Pancreas (tissue), 10 donors: ENCODE measurements at places on chromosomes 4 and X. TPM values are rescaled to one million over a fixed set of nuclear protein-coding genes. Genes with fewer than 3 reads are reported as not detected.

The FUNDC2 gene
- 75.7 TPM for polyA plus RNA-seq

The DMRTC1B gene
- polyA plus RNA-seq = 2.4 TPM

The NEUROG2 gene
- not detected for polyA plus RNA-seq

The TLR10 gene
- polyA plus RNA-seq = 0.12 TPM

The ODAM gene
- polyA plus RNA-seq = 0.19 TPM

The NUDT10 gene
- 0.30 TPM for polyA plus RNA-seq

The TEX13D gene
- not detected for polyA plus RNA-seq

DNA sequence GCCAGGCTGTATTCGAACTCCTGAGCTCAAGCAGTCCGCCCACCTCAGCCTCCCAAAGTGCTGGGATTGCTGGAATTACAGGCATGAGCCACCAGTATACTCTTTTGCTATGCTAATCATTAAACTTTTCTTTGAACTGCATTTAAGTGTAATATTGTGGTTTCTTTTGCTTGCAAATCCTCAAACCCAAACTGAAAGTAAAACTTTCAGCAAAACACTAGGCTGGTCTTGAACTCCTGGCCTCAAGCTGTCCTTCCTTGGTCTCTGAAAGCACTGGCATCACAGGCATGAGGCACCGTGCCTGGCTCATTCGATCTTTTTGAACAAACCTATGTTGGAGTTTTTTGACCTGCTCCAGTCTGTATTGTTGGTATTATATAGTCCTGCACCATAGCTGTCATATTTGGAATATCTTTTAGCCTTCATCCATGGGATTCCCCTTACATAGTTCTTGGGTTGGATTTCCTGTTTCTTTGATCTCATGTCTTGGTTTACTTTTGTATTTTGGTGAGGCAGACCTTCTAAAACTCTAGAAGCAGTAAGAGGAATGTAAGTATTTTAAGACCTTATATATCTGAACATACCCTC, 34.1 kb downstream of the MOB1B start:
- no peaks in the 10 kb centered on the region for H3K36me3 ChIP-seq
- H3K4me3 ChIP-seq = no peak overlapping the region
- no peaks in the 10 kb centered on the region for H3K4me1 ChIP-seq
- no peak for DNase-seq
- no peaks in the 10 kb centered on the region for H3K27me3 ChIP-seq

DNA sequence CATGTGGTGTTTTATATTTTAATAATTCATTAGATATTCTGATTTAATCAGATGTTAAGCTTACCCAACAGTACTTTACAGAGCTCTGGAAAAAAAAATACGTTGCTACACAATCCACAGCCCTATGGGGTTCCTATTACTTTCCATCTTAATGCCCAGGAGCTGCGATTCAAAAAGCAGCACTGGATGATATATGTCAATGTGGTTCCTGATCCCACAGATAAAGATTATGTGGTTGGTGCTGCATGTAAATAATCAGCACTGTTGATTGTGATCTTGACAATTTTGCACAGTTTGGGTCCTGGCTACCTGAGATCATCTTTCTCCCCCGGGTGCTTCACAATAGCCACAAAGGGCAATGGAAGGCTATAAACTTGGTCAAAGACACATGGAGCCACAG, 72.7 kb upstream of the DCLK2 start:
- no peak for DNase-seq
- H3K4me1 ChIP-seq = no peaks in the 10 kb centered on the region
- no peak overlapping the region for H3K27ac ChIP-seq
- no peaks in the 10 kb centered on the region for H3K36me3 ChIP-seq
- H3K4me3 ChIP-seq = no peak overlapping the region

DNA sequence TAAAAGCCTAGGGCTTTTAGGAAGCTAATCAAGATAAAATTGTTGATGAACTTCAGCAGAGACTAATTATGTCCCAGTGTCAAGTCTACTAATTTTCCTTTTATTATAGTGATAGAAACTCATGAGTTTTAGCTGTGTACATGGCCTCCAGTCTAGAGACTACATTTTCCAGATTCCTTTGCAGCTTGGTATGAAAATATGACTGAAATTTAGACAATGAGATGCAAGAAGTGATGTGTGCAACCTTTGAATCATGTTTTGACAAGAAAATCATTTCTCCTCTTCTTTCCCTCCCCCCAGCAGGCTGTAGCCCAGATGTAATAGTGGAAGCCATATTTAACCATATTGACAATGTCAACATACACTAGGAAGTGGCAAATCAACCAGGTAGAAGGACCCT, 30.3 kb upstream of the IL13RA2 start:
- H3K36me3 ChIP-seq = no peaks in the 10 kb centered on the region
- H3K4me3 ChIP-seq = no peak overlapping the region
- no peak overlapping the region for H3K27ac ChIP-seq
- H3K4me1 ChIP-seq = no peaks in the 10 kb centered on the region
- no peak for DNase-seq

DNA sequence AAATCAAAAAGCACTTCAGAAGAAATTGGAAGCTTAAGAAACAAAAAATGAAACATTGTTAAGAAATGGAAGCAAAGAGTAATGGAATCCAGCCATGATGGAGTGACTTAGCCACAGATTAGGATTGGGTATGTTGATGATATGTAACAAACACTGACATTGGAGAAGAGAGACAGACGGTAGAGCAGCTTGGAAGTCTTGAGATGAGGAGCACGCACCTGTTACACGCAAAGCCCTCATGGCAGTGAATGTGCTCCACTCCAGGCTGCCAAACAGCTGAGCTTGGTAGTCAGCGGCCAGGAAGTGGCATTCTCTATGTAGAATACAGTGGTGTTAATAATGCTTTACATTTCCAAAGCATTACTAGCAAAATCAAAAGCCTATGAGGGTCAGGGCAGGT, 56.9 kb upstream of the GPRIN3 start:
- H3K27ac ChIP-seq = no peak overlapping the region
- no peaks in the 10 kb centered on the region for H3K4me1 ChIP-seq

DNA sequence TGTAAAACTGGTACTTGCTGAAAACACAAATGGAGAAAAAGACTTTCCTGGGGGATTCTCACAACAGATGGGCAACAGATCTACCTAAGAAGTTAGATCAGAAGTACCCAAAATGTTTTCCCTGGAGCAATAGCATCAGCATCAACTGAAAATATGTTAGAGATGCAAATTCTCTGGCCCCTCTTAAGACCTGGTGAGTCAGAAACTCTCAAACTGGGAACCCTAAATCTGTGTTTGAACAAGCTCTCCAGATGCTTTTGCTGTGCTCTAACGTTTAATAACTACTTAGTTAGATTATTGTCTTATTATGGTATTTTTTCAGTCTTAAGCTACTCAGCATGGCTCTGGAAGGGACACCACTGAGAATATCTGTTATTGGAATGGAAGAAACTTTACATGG, 55.2 kb upstream of the TRPC3 start:
- no peak overlapping the region for H3K27ac ChIP-seq
- H3K27me3 ChIP-seq = no peaks in the 10 kb centered on the region
- no peaks in the 10 kb centered on the region for H3K36me3 ChIP-seq
- H3K4me1 ChIP-seq = no peaks in the 10 kb centered on the region
- no peak for DNase-seq

- no peaks in the 10 kb centered on the region for H3K4me1 ChIP-seq
- H3K27me3 ChIP-seq = no peaks in the 10 kb centered on the region
- H3K27ac ChIP-seq = no peak overlapping the region
- DNase-seq = no peak
These were observed 13.6 kb downstream of the AMTN start for GRCh38 chr4:70531981-70532380.

DNA sequence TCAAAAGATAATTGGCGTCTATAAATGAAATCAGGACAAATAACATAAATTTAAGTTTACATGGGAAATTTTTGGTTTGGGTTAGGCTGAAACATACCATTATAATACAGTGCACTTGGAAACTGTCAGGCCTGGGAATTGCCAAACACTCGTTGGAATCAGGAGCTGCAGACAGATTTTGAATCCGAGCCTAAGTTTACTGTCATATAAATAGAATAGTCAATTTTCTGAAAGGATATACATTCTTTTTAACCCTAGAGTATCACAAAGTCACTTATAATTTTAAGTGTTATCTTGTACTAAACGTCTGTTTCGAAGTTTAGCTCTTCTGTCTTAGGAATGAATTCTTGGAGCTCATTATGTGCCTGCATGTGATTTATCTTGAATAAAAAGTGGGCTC, 234.1 kb downstream of the VEGFC start:
- no peaks in the 10 kb centered on the region for H3K27me3 ChIP-seq
- no peak overlapping the region for H3K4me3 ChIP-seq
- H3K36me3 ChIP-seq = no peaks in the 10 kb centered on the region
- no peak overlapping the region for H3K27ac ChIP-seq

GRCh38 chr4:176726803-176727202, 65.9 kb downstream of the VEGFC start:
- no peaks in the 10 kb centered on the region for H3K36me3 ChIP-seq
- no peaks in the 10 kb centered on the region for H3K4me1 ChIP-seq
- H3K4me3 ChIP-seq = no peak overlapping the region
- no peaks in the 10 kb centered on the region for H3K27me3 ChIP-seq
- no peak overlapping the region for H3K27ac ChIP-seq

DNA sequence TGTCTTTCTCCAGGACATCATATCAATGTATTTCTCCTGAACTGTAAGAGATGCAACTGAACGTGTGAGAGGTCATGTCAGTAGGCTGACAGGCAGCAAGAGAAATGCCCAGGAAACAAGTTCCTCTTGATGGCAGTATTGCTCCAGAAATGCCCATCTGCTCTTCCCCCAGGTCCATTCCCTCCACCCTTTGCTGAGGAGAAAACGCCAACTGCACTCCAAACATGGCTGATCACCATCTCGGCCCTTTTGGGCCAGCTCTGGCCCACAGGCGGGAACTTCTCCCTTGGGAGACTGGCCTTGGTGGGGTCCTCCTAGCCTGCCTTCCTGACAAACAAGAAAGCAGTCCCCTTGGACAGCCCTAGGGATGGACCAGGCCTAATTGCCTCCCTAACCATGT, 276.5 kb upstream of the AGTR2 start:
- no peak overlapping the region for H3K27ac ChIP-seq
- no peaks in the 10 kb centered on the region for H3K36me3 ChIP-seq
- DNase-seq = peak; percentile 52

- no peak overlapping the region for H3K27ac ChIP-seq
- H3K4me3 ChIP-seq = no peak overlapping the region
- no peak for DNase-seq
- H3K36me3 ChIP-seq = no peaks in the 10 kb centered on the region
These were observed 1269.5 kb downstream of the RAPGEF2 start for GRCh38 chr4:160372390-160372789.

- no peaks in the 10 kb centered on the region for H3K27me3 ChIP-seq
- DNase-seq = peak; percentile 40
- H3K4me1 ChIP-seq = peaks cover 7% of the 10 kb centered on the region
- H3K36me3 ChIP-seq = peaks cover 61% of the 10 kb centered on the region
- H3K27ac ChIP-seq = no peak overlapping the region
These were observed 39.2 kb upstream of the MSANTD1 start for GRCh38 chr4:3209551-3210325.

- peak within 1 kb of the TSS; percentile 50 for H3K4me3 ChIP-seq
- H3K27me3 ChIP-seq = no peaks in the 10 kb centered on the region
- no peaks in the 10 kb centered on the region for H3K4me1 ChIP-seq
- H3K36me3 ChIP-seq = no peaks in the 10 kb centered on the region
- DNase-seq = no peak
These were observed at the start of gene TRPC3 for GRCh38 chr4:121951521-121952110. Gene TRPC3, minus strand, starts transcription at chr4:121952060. Its CDS starts 380 bp downstream, at chr4:121951680.

GRCh38 chr4:44760142-44760898, 34.0 kb upstream of the GNPDA2 start:
- H3K27me3 ChIP-seq = peaks cover 9% of the 10 kb centered on the region
- no peaks in the 10 kb centered on the region for H3K36me3 ChIP-seq
- H3K4me3 ChIP-seq = no peak overlapping the region

DNA sequence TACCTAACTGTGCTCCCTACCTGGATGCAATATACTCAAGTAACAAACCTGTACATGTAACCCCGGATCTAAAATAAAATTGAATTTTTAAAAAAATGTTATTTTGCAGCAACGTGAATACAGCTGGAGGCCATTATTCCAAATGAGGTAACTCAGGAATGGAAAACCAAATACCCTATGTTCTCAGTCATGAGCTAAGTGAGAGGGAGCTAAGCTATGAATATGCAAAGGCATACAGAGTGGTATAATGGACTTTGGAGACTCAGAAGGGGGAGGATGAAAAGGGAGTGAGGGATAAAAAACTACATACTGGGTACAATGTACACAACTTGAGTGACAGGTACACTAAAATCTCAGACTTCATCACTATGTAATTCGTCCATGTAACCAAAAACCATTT, 78.6 kb downstream of the CENPC start:
- no peak overlapping the region for H3K27ac ChIP-seq
- no peaks in the 10 kb centered on the region for H3K4me1 ChIP-seq
- H3K4me3 ChIP-seq = no peak overlapping the region

DNA sequence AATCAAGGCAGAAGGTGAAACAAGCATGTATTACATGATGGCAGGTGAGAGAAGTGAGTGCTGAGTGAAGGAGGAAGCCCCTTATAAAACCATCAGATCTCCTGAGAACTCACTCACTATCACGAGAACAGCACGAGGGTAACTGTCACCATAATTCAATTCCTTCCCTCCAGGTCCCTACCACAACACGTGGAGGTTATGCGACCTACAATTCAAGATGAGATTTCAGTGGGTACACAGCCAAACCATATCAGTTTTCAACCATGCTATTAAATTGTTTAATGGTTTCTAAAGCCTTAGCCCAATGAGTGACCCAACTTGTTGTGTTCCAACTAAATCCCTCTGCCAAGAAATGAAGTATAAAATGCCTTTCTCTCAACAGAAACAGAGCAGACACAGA, 519.8 kb downstream of the GBA3 start:
- no peaks in the 10 kb centered on the region for H3K4me1 ChIP-seq
- H3K36me3 ChIP-seq = no peaks in the 10 kb centered on the region
- no peaks in the 10 kb centered on the region for H3K27me3 ChIP-seq

- no peaks in the 10 kb centered on the region for H3K4me1 ChIP-seq
- H3K4me3 ChIP-seq = no peak overlapping the region
- no peak overlapping the region for H3K27ac ChIP-seq
- no peaks in the 10 kb centered on the region for H3K27me3 ChIP-seq
- DNase-seq = no peak
- H3K36me3 ChIP-seq = no peaks in the 10 kb centered on the region
These were observed 975.2 kb downstream of the STIM2 start for GRCh38 chr4:27835851-27836250.

DNA sequence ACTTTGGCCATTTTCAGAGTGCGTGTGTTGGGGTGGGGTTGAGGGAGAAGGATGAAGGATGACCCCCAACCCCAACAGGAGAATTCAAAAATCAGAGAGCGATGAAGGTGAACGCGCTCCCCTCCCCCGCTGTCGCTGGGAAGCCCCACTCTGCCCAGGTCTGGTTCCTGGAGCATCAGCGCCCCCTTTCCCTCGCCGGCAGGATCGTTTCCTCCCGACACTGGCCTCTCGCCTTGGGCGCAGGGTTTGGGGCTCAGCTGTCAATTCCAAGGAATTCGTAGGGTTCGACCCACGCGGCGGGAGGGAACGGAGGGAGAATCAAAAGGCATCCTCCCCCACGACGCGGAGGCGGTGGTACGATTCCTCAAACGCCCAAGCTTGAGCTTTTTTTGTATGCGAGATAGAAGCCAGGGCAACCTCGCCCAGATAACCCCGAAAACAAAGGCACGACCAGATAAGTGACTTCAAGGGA, 1.0 kb upstream of the PDGFRA start:
- no peak overlapping the region for H3K4me3 ChIP-seq
- H3K4me1 ChIP-seq = peaks cover 3% of the 10 kb centered on the region
- no peaks in the 10 kb centered on the region for H3K36me3 ChIP-seq
- peaks cover 6% of the 10 kb centered on the region for H3K27me3 ChIP-seq
